ENCODE measurements at places on chromosomes 5 and 9.

DNA sequence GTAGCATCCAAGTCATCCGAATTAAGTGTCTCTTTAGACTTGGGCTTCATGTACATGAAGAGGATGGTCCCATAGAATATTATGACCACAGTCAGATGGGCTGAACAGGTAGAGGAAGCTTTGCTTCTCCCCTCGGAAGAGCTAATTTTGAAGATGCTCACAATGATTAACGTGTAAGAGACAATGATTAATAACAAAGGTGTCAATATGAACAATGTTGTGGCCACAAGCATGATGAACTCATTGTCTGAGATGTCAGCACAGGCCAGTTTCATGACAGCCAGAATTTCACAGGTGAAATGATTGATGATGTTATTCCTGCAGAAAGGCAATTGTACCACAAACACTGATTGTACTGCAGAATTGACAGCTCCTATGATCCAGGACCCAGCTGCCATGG, 626 bp downstream of the OR13C2 start:
- no peak for DNase-seq

GRCh38 chr5:154214371-154215106, 24.0 kb downstream of the GALNT10 start:
- no peak for DNase-seq

DNA sequence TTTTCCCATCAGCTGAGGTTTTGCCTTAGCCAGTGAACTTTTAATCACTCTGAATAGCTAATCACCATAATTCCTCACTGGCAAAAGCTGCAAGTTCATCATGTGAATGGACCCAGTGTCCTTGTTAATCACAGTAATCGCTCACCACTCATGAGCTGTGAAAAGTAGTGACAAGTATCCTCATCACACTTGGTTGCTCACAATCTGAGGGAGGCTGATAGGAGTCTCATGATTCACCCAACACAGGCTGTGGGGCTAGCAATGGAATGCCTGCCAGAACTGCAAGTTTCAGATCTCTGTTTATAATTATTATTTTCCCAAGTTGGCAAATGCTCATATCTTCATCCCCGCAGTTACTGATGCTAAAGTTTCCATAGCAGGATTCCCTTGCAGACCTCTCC, 467.2 kb downstream of the KIF4B start:
- no peak for DNase-seq

- no peak for DNase-seq
These were observed 47.7 kb upstream of the TLX3 start for GRCh38 chr5:171261361-171261760.

GRCh38 chr9:105320568-105320967, 76.1 kb downstream of the SLC44A1 start:
- no peak for DNase-seq

Data from dorsolateral prefrontal cortex (tissue), 122 donors.